A549 treated with AZD2906 at 1 μM for 4 hours (cell line): ENCODE measurements at places on chromosomes 2 and 18. TPM values are rescaled to one million over a fixed set of nuclear protein-coding genes. Genes with fewer than 3 reads are reported as not detected.

Gene IL18RAP
- 0.03 to 0.25 TPM (median 0.09 TPM) in 4 of 5 replicates, not detected in the other for total RNA-seq

Gene CAPN14
- total RNA-seq = 0.01 to 0.04 TPM (median 0.03 TPM) in 5 replicates

Gene GPC1
- total RNA-seq = 183 to 261 TPM (median 244 TPM) in 5 replicates

Gene FHL2
- 47.1 to 62.0 TPM (median 52.7 TPM) in 5 replicates for total RNA-seq

Gene SEPTIN10
- 32.1 to 55.5 TPM (median 40.6 TPM) in 5 replicates for total RNA-seq

Gene RAMP1
- 0.07 to 0.10 TPM in 2 of 5 replicates, not detected in the others for total RNA-seq

Gene REG3G
- total RNA-seq = not detected in 5 replicates

Gene NYAP2
- 0.02 TPM in 2 of 5 replicates, not detected in the others for total RNA-seq

Gene SKOR2
- total RNA-seq = not detected in 5 replicates

Gene CD226
- total RNA-seq = 0.01 to 0.19 TPM (median 0.11 TPM) in 5 replicates

Gene NOL4
- not detected in 5 replicates for total RNA-seq

Gene COLEC12
- total RNA-seq = 0.02 to 0.06 TPM (median 0.03 TPM) in 5 replicates

Gene COL6A3
- total RNA-seq = 0.18 to 0.29 TPM (median 0.24 TPM) in 5 replicates

Gene NETO1
- not detected in 5 replicates for total RNA-seq

Gene SNTG2
- not detected in 5 replicates for total RNA-seq

Gene GAL3ST2
- 0.11 to 0.37 TPM (median 0.25 TPM) in 5 replicates for total RNA-seq

Gene FTCDNL1
- total RNA-seq = 1.9 to 3.0 TPM (median 2.6 TPM) in 5 replicates

Gene WDFY1
- total RNA-seq = 29.7 to 36.6 TPM (median 34.8 TPM) in 5 replicates

Gene MYCN
- 0.03 TPM in 3 of 5 replicates, not detected in the others for total RNA-seq
